ENCODE measurements at places on chromosomes 12 and 14. TPM values are rescaled to one million over a fixed set of nuclear protein-coding genes. Genes with fewer than 3 reads are reported as not detected.

- H3K4me1 ChIP-seq = peaks cover 17% of the 10 kb centered on the region
- peak overlapping the region; percentile 85 for H3K27ac ChIP-seq
- no peak overlapping the region for H3K4me3 ChIP-seq
- no peaks in the 10 kb centered on the region for H3K27me3 ChIP-seq
- DNase-seq = peak; percentile 82
These were observed 376.0 kb downstream of the C12orf75 start for GRCh38 chr12:105706321-105706972.

GLS2 gene
- total RNA-seq = not detected

DNA sequence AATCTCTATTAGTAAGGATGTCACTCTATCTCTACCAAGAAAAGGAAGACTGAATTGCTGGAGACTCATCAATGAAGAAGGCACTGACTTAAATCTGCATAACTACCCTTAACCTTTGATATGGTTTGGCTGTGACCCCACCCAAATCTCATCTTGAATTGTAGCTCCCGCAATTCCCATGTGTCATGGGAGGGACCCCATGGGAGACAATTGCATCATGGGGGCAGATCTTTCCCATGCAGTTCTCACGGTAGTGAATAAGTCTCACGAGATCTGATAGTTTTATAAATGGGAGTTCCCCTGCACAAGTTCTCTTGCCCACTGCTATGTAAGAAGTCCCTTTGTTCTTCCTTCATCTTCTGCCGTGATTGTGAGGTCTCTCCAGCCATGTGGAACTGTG, 73.4 kb upstream of the PPM1H start:
- no peak for DNase-seq
- H3K4me3 ChIP-seq = no peak overlapping the region
- H3K27ac ChIP-seq = no peak overlapping the region
- no peaks in the 10 kb centered on the region for H3K4me1 ChIP-seq
- H3K27me3 ChIP-seq = no peaks in the 10 kb centered on the region

DNA sequence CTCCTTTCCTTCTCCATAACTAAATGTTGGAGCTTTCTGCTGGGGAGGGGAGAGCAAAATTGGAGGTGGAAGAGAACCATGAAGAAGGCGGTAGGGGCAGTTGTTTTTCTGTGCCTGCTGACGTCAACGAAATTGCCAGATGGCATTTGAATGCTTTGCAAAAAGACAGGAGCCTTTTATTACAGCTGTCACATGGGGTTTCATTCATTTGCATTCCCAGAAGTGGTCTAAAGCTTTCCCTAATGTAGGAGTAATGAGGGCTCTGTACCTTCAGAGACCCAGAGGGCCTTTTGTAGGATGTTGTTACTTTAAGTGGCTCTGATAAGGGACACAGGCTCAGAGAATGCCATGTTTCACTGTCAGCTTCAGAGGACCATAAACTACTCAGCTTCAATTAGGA, 107.1 kb upstream of the SLCO1C1 start:
- H3K36me3 ChIP-seq = no peaks in the 10 kb centered on the region
- no peaks in the 10 kb centered on the region for H3K27me3 ChIP-seq
- no peak for DNase-seq
- H3K4me3 ChIP-seq = no peak overlapping the region
- H3K4me1 ChIP-seq = no peaks in the 10 kb centered on the region
- no peak overlapping the region for H3K27ac ChIP-seq

DNA sequence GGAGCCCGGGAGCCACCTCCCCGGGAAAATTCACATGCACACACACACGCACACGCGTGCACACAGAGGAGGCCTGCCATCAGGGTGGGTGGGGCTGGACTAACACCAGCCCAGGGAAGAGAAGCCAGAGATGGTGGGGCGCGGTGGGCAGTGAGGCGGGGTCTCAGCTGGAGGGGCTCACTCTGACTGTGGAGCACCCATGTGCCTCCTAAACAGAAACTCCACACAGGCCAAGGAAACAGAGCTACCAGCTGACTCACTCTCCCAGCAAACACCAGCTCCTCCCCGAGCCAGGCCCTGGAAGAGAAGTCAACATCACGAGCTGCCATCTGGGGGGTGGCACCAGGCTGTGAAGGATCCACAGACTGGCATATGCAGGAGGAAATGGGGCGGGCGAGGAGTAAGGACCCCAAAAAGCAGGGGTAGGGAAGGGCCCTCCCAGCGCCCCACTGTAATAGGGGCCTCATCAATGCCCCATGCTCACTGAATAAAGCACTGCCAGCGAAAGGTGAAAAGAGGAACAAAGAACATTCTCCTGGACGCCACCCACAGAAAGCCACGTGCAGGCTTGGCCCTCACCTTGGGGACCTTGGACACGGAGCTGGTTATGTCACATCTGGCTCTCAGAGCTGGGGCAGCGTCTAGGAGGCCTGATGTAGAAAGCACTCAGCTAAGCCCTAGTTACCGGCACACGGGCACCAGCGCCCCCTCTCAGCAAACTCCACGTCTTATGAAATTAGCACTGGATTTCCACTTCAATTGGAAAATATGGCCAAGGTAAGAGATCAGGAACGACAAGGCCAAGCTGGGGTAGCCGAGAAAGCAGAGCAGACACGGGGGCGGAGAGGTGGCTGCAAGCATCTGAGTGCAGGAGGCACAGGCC, 8.4 kb upstream of the INF2 start:
- H3K27me3 ChIP-seq = no peaks in the 10 kb centered on the region
- H3K4me1 ChIP-seq = peaks cover 40% of the 10 kb centered on the region
- no peak overlapping the region for H3K4me3 ChIP-seq
- no peaks in the 10 kb centered on the region for H3K36me3 ChIP-seq

MGAT2 gene
- total RNA-seq = 7.2 TPM

Measured in gastrocnemius medialis (tissue), 4 donors.